ENCODE measurements at places on chromosomes 2 and 18.
A peak's percentile ranks its signal among the peaks of the same experiment; 100 is the strongest.

DNA sequence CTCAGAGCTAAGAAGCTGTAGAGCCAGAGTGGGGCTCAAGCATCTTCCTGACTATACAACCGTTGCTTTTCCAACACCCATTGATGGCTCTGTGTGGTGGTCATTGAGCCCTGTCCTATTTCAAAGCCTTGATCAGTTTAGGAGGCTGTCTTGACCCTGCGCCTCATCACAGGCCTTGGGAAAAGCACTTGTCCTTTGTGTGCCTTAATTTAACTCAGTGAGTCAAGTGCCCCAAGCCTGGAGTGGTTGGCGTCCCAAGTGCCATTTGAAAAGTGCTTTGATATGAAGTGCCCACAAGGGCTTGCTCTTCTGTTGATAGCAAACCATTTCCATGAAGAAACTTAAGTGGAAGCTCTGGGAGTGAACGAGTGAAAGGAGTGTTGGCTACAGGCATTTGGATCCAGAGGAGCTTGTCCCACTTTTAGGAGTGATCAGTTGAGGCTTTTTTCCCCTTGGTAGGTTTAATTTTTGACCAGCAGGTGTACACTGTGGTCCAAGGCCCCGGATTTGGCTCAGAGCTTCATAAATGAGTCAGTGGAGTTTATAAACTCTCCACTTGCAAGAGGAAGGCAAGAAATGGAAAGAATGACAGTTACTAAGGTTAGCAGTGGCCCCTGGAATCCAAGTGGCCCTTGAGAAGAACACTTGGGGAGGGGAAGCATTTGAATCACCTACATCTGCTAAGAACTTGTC is 50.3 kb downstream of the ACTR2 start:
- H3K27ac ChIP-seq, result no peak overlapping the region
- H3K27me3 ChIP-seq, result no peaks in the 10 kb centered on the region
- peaks cover 9% of the 10 kb centered on the region for H3K4me1 ChIP-seq
- no peak for DNase-seq
- no peak overlapping the region for H3K4me3 ChIP-seq

DNA sequence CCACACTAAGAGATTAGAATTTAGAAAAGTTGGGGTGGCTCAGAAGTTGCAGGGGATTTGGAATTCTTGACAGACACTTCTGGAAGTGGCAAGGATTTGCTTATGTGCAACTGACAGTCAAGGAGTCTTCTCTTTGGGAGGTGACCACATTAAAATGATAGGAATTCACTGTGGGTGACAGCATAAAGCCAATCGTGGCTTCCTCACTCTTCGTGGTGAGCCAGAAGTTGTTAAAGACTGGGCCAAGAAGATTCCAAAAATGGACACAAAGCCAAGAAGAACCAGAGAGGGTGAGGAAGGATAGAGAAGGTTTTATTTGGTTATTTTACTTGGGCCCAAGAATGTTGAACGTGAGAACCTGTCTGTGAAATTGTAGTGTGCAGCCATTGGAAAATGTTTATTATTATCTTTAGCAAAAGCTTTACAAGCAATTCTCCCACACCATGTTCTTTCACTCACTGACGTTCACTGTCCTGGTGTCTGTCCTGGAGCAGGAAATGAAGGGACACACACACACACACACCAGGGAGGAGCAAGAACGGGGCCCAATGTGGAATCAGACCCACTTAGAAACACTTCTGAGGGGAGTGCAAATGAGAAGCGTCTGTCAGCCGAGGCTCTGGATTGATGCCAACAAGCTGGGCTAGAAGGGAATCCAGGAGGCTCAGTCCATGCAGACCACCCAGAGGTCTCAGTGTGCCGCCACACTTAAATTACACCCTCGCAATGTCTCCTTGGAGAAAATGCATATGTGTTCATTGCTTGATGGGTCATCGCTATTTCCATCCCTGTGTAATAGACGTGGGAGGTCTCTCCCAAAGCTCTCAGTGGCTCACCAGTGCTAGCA is 37.2 kb downstream of the STEAP3 start:
- H3K4me1 ChIP-seq, result peaks cover 7% of the 10 kb centered on the region
- no peak overlapping the region for H3K4me3 ChIP-seq
- no peaks in the 10 kb centered on the region for H3K27me3 ChIP-seq
- no peak for DNase-seq
- H3K27ac ChIP-seq, result no peak overlapping the region
- peaks cover 26% of the 10 kb centered on the region for H3K36me3 ChIP-seq

- no peaks in the 10 kb centered on the region for H3K36me3 ChIP-seq
- no peak for DNase-seq
- no peak overlapping the region for H3K4me3 ChIP-seq
- H3K4me1 ChIP-seq, result no peaks in the 10 kb centered on the region
- no peaks in the 10 kb centered on the region for H3K27me3 ChIP-seq
These were observed 85.7 kb downstream of the SUCLG1 start for GRCh38 chr2:84373391-84373790.

GRCh38 chr2:101870444-101870843 is 121.3 kb upstream of the IL1R2 start:
- H3K4me1 ChIP-seq, result no peaks in the 10 kb centered on the region
- peaks cover 52% of the 10 kb centered on the region for H3K36me3 ChIP-seq
- no peaks in the 10 kb centered on the region for H3K27me3 ChIP-seq
- no peak for DNase-seq
- H3K4me3 ChIP-seq, result no peak overlapping the region

- no peak overlapping the region for H3K27ac ChIP-seq
- no peaks in the 10 kb centered on the region for H3K4me1 ChIP-seq
- peaks cover 5% of the 10 kb centered on the region for H3K27me3 ChIP-seq
- no peaks in the 10 kb centered on the region for H3K36me3 ChIP-seq
These were observed 106.3 kb upstream of the GPC1 start for GRCh38 chr2:240329116-240329665.

DNA sequence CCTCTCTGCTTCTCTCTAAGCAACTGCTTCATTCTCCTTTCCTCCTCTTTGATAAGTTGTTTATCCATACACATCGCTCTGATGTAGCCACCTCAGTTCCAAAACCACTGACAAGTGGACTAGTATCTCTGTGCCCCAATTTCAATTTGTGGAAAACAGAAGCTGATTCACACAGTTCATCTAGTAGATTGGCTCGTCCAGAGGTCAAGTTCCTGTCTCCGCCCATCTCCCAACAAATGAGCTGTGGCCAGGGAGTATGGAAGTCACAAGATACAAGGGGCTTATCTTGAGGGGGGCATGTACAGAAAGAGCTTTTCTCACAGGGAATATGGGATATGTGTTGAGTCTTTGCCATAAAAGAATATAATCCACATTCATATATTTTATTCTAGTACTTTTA is 17.7 kb upstream of the CHN1 start:
- no peak overlapping the region for H3K27ac ChIP-seq
- no peaks in the 10 kb centered on the region for H3K36me3 ChIP-seq
- H3K4me1 ChIP-seq, result no peaks in the 10 kb centered on the region
- no peak for DNase-seq
- H3K27me3 ChIP-seq, result no peaks in the 10 kb centered on the region

DNA sequence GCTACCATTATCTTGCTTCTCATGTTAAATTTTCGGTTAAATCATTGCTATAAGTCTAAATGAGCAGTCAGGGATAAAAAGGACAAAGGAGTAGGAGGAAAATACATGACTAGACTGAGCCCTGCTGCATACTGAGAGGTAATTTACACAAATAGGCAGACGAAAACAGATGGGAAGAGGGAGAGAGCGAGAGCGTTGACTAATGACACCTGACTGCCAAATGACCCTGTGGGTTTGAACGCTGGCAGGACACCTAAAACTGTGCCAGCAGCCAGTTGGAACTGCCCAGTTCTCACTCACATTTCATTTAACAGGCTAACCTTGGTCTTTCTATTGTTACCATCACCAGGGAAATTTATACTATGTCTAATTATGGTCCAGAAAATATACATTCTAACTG is 978.2 kb downstream of the CPS1 start:
- no peak overlapping the region for H3K4me3 ChIP-seq
- no peaks in the 10 kb centered on the region for H3K4me1 ChIP-seq
- H3K36me3 ChIP-seq, result no peaks in the 10 kb centered on the region
- H3K27ac ChIP-seq, result no peak overlapping the region

DNA sequence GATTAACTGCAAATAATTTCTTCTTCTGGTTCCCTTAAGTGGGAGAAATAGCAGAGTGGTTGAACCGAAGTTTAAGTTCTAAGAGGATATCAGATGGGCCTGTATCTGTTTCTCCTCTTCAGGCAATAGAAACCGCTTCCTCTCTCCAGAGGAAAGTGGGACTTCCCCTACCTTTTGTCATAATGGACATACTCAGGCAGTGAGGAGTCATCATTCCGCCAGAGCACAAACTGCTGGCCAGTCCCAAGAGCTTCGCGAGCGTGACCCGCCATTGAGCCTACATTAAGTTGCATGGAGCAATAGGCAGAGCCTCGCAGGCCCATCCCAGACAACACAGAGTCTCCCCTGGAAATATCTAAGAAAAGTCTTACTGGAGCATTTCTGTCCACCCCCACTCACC is 158.9 kb downstream of the LDLRAD4 start:
- peaks cover 29% of the 10 kb centered on the region for H3K4me1 ChIP-seq
- H3K4me3 ChIP-seq, result no peak overlapping the region
- H3K36me3 ChIP-seq, result peaks cover 3% of the 10 kb centered on the region
- H3K27me3 ChIP-seq, result no peaks in the 10 kb centered on the region
- peak; percentile 49 for DNase-seq

DNA sequence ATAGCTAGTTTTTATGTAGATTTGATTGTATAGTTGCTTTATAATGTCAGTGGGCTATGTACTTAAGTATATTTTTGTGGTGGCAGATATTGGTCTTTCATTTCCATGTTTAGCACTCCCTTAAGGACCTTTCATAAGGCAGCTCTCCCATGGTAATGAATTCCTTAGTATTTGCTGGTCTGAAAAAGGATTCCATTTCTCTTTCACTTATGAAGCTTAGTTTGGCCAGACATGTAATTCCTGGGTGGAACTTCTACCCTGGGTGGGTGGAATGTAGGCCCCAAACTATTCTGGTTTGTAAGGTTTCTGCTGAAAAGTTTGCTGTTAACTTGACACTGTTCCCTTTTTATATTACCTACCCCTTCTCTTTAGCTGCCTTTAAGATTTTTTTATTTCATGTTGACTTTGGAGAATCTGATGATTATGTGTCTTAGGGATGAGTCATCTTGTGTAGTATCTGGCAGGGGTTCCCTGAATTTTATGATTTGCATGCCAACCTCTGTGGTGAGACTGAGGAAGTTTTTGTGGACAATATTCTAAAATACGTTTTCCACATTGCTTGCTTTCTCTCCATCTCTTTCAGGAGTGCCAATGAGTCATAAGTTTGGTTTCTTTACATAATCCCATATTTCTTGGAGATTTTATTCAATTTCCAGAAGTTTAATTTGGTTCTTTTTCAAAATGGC is 65.4 kb upstream of the VRK2 start:
- no peak overlapping the region for H3K27ac ChIP-seq
- DNase-seq, result no peak
- no peaks in the 10 kb centered on the region for H3K36me3 ChIP-seq
- H3K4me3 ChIP-seq, result no peak overlapping the region
- no peaks in the 10 kb centered on the region for H3K4me1 ChIP-seq
- no peaks in the 10 kb centered on the region for H3K27me3 ChIP-seq

GRCh38 chr2:12543978-12544558 is 172.7 kb upstream of the TRIB2 start:
- H3K27ac ChIP-seq, result no peak overlapping the region
- H3K27me3 ChIP-seq, result no peaks in the 10 kb centered on the region
- H3K4me1 ChIP-seq, result no peaks in the 10 kb centered on the region
- H3K4me3 ChIP-seq, result no peak overlapping the region
- no peak for DNase-seq

DNA sequence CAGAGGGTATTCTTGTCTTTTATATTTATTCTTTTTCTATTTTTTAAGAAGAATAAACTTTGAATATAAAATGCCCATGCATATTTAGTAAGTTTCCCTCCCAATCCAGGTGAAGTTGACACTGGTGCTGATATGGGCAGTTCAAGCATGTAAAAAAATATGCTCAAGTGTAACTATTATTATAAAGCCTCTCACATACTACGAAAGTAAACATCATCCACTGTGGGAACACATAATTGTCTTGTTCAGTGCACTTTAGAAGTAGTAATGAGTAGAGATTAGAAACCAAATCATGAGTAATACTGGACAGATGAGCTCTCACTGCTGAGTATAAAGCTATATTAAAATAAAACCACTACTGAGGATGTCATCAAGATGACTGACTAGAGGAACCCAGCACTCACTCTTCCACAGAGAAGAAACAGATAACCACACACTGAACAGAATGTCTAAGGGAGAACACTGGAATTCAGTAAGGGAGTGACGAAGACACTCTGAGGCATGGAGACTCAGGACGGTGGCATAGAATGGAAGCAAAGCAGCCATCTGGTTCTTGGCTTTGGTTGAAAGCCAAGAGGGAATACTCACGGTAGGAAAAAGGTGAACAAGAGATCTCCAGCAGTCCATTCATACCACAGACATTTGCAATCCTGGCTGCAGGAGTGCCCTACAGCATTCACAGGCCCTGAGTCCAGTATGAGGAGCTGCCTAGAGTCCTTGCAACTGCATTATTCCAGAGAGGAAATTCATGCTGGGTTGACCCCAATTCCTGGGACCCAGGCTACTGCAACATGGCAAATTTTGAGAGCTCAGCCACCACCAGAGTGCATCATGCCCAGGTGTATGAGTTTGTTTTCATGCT is 9.5 kb upstream of the FAM110C start:
- H3K27ac ChIP-seq, result no peak overlapping the region
- H3K27me3 ChIP-seq, result no peaks in the 10 kb centered on the region
- no peaks in the 10 kb centered on the region for H3K36me3 ChIP-seq
- DNase-seq, result no peak

GRCh38 chr2:162509288-162509968 is 165.5 kb downstream of the GCA start:
- no peaks in the 10 kb centered on the region for H3K27me3 ChIP-seq
- H3K27ac ChIP-seq, result no peak overlapping the region
- no peaks in the 10 kb centered on the region for H3K4me1 ChIP-seq

DNA sequence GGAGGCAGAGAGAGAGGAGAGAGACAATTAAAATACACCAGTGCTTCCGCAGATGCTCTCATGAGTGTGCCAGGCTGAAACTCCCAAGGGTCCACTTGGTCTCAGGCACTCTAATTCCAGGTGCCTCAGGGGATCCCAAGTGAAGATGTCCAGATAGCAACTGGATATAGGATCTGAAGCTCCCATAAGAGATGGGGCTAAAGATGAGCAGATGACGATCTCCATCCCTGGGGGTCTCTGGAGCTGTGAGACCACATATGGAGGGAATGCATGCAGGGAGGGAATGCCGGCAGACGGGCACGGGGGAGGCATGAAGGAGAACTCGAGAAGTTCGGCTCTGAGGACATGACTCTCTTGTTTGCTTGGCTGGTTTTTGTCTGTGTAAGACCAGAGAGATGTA is 223.7 kb upstream of the RAB6C start:
- no peak for DNase-seq
- H3K4me1 ChIP-seq, result peaks cover 2% of the 10 kb centered on the region
- H3K27ac ChIP-seq, result no peak overlapping the region
- H3K27me3 ChIP-seq, result no peaks in the 10 kb centered on the region
